Cortex of kidney (tissue), 1 donor: ENCODE measurements at places on chromosomes 5 and 9.

DNA sequence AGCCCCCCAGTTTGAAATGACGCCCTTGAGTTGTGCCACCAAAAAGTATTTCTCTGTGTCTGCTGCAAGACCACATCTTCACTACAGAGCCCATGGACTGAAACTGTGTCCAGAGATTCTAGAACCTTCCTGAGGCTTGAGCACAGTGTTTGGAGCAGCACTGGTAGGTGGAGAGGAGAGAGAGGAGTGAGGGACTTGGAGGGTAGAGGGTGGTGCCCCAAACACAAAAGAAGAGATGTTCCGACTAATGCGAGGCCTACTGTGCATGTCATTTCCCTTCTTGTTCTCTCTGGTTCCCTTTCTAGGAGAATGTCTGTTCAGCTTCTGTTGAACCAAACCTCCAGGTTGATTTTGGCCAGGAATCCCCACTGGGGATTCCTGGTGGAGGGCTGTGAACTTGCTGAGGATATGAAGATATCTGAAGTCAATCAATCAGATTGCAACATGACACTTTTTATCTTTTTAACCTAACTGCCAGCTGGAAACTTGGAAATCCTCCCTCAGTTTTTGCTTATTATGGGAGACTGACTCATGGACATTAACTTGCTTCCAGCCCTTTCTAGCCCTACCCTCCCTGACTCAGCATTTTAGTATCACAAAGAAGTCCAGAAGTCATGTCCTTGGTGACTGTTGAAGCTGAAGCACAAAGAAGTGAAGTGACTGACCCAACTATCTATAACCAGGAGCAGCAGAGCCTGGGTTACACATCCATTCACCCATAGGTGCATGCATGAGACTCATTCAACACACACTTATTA lies 154.5 kb downstream of the NR3C1 start:
- DNase-seq: no peak

- DNase-seq: no peak
Measured at GRCh38 chr5:82594097-82594496, 315.9 kb upstream of the RPS23 start.

GRCh38 chr5:41869724-41870626 lies at the start of gene OXCT1:
TSS of gene OXCT1 (minus strand) at chr5:41870425. CDS start at chr5:41870358, 67 bp downstream.
- no peak for DNase-seq

DNA sequence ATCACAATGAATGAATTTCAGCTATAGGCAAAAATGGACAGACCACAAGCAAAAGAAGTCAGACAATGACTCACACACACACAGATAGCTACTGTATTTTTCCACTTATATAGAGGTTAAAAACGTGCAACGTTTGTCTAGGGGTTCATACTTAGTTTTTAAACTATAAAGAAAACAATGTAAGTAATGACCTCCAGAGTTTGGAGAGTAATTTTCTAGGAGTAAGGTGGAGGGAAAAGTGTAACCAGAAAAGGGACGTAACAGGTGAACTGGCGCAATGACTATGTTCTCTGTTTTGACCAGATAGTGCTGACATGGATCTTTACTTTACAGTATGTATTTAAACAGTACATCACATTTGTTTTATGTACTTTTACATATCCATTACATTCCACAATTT lies 51.1 kb downstream of the FNIP1 start:
- DNase-seq: no peak

- DNase-seq: no peak
Measured at GRCh38 chr9:87708986-87709728, 16.8 kb upstream of the CTSL start.

- DNase-seq: no peak
Measured at GRCh38 chr5:10762776-10763500, 1.9 kb upstream of the DAP start.
